ENCODE measurements at places on chromosomes 2 and 18. TPM values are rescaled to one million over a fixed set of nuclear protein-coding genes. Genes with fewer than 3 reads are reported as not detected.

The PDCD1 gene
- not detected for total RNA-seq

The TCF23 gene
- total RNA-seq, result not detected

The ST8SIA3 gene
- not detected for total RNA-seq

The LIMS2 gene
- total RNA-seq, result not detected

The LIMS3 gene
- total RNA-seq, result 0.15 TPM
